Naive thymus-derived CD8-positive, alpha-beta T cell (primary cell): ENCODE measurements at places on chromosomes 1 and 21.

GRCh38 chr1:178094739-178095645, 1.1 kb downstream of the RASAL2 start:
- DNase-seq = no peak

GRCh38 chr1:203147376-203147775, 19.9 kb downstream of the ADORA1 start:
- DNase-seq = no peak

- DNase-seq = no peak
These were observed 12.2 kb downstream of the LORICRIN start for GRCh38 chr1:153271711-153272110.

GRCh38 chr1:98205291-98206017, 284.6 kb upstream of the DPYD start:
- no peak for DNase-seq

DNA sequence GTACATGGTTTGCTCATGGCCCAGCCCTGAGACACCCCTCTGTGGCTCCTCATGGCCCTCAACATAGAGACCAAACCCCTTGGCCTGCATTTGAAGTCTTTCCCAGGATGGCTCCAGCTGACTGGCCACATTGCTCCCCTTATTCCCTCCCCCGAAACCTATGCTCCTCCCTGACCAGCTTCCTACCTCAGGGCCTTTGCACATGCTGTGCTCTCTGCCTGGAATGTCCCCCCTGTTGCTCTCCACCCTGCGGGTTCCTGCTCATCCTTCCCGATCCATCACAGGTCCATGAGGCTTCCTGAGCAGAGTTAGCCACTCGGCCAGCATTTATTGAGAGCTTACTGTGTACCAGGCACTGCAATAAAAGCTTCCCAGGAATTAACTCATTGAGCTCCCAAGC, 70.9 kb upstream of the SELENON start:
- no peak for DNase-seq
